ENCODE measurements at places on chromosomes 12 and 14.

- DNase-seq: no peak
Observed at GRCh38 chr14:90922141-90922540, 105.9 kb upstream of the TTC7B start.

GRCh38 chr12:86194721-86195120 is 61.5 kb downstream of the MGAT4C start:
- DNase-seq: no peak

DNA sequence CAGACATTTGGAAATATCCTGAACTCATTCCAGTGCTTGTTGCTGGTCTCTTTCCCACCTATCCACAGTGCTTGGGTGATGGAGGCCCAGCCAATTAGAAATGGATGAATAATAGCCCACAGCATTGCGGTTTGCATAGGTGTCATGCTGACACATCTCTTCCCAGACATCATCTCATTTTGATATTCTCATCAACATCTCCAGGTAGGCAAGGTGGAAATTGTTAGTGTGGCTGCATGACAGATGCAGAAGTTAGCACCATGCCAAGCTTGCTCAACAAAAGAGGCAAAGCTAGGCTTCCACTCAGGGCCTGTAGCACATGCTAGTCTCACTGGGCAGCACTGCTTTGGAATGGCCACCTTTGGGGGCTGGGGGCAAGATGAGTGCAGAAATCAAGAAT is 1118.9 kb downstream of the VRK1 start:
- DNase-seq: no peak

DNA sequence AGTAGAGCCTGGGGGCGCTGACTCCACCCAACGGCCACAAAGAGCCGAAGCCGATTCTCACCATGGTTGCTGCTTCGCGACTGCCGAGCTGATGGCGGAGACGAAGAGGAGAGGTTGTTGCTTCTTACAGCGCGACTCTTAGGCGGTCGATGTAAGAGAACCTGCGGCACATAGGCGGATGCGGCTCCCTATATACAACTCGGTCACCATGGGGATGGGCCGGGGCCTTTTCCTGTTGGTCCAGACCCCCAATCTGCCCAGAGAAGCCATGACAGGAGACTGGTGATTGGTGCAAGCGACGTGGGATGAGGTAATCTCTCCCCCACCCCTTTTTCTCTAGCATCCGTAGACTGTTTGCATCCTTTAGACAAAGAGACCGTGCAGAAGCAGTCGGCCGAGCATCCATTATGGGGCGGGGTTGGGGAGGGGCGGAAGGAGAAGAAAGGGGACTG is at the start of gene TUBA1A:
Gene TUBA1A, minus strand, starts transcription at position 165 of the 452 bp plus-strand sequence. Its CDS starts 101 bp downstream, at position 64.
- peak; percentile 100 for DNase-seq

- no peak for DNase-seq
Observed at GRCh38 chr14:22036541-22037239, 363.1 kb upstream of the OR4E1 start.

DNA sequence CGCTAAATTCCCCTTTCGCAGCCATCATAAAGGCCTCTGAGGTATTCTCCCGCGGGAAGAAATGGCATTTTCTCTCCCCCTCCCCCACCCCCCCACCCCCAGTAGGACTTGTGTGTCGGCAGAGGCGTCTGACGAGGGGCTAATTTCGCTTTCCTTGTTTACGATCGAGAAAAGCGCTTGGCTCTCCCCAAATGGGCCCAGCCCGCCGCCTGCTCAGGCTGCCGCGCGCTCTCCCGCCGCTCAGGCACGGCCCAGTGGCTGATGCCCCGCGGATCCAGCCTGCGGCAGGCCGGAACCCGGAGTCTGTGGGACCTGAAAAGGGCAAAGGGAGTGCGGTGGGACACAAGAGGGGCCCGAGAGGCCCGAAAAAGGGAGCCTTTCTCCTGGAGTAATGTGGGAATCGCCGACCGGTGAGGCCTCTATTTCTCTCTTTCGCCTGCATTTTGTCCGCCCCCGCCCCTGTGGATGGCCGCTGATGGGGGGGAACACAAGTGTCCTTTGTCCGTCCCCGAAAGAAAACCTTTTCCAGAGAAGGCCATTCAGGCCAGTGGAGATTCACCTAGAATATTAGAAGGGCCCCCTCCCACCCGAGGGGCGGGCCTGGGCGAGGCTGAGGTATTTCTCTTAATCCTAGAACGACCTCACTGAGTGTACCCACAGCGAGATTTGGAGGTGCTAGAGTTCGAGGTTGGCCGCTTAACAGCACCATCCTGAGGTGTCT is 9.0 kb upstream of the HOXC6 start:
- no peak for DNase-seq

- DNase-seq: no peak
Observed at GRCh38 chr12:2455410-2455809, 339.4 kb upstream of the FKBP4 start.

DNA sequence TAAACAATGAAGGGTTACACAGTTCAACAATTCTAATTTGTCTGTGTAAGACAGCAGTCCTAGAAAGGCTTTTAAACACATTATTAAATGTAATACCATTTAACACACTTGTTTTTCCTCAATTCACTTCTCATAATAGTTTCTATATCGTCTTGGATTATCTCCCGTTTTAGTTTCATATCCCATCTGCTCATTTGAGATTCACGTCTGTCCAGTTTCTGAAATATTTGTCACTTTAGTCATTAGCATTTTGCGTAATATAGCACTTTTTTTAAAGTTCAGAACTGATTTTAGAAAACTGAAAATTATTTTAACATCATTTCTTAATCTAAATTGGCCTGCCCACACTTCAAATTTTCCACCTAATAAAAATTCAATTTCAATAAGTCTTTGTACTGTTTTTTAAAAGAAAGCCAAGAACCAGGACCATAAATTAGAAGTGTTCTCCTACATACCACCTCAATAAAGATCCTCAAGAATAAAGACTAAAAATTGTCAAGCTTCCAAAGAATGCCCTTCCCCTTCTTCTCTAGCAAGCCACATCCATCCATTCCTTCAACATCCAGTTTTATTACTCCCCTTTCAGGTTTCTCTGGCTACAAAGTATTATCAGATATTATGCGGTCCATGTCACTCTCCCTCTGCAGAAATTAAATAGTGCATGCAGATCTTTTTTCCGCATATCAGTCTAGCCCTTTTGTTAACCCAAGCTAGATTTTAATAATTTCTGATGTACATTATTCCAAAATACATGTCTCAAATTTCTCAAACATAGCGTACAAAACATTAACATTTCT is 11.9 kb downstream of the MED13L start:
- no peak for DNase-seq

GRCh38 chr12:94353130-94353529 is 106.5 kb downstream of the CEP83 start:
- no peak for DNase-seq

- no peak for DNase-seq
Observed at GRCh38 chr12:76250256-76250655, 98.0 kb downstream of the BBS10 start.

GRCh38 chr12:110281549-110282299 is 677 bp downstream of the ATP2A2 start:
- peak; percentile 58 for DNase-seq

DNA sequence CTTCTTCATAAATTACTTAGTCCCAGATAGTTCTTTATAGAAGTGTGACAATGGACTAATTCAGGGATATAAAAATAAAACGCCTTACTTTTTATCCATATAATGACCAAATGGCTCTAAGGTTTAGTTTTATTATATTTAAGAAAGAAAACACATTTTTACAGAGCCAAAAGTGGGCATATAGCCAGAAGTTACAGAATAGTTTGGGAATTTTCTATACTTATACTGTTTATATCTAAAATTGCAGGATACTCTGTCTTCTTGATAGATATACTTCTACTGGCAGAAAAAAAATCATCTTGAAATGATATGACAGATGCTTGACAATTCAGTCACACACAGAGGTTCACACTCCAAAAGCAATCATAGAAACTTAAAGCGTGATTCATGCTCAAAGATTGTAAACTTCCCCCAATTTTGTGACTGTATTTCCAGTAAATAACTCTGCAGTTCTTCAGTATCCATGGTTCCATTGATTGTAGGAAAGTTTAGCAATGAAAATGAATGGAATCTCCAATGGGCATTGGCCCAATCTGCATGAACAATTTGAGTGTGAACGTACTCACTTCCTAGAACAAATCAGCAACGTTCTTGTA is 307.8 kb downstream of the NOVA1 start:
- peak; percentile 32 for DNase-seq

- DNase-seq: no peak
Observed at GRCh38 chr14:32286602-32287001, 42.5 kb upstream of the AKAP6 start.

DNA sequence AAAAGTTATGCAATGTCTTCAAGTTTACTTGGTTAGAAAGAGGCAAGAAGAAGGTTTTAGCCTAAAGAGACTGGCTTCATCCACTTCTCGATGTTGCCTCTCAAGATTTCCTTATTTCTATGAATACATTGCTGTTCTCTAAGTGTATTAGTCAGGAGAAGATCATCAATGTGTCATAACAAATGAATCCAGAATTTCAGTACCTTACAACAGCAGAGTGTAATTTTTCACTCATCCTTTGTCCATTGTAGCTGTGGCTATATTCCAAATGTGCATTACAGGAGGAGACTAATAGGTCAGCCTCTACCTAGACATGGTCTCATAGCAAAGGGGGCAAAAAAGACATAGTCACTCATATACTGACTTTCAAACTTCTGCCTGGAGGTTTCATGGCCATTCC is 579.1 kb downstream of the PRKD1 start:
- DNase-seq: no peak

DNA sequence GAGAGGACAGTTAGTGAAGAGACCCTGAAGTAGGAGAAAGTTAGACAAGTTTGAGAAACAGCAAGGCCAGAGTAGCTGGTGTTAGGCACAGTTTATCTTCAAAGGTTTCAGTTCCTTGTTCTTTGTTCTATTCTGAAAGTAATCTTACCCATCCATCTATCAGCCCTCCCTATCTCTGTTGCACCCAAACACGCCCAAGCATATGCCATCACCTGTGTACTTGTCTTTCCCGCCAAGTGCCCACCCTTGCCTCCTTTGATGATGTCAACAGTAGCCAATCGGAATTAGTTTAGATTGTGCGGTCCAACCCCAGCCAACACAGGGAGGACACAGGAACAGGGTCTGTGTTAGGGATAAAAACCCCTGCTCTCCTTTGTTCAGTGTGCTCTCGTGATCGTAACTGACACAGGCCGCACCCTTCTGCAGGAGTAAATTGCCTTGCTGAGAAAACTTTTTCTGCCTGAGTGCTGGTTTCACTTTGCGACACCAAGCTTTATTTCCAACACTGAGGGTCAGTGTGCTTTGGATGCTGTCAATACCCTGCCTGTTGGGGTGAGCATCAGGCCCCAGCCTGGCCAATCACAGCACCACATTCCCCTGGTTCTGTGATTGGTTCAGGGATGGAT is 4.7 kb upstream of the TMEM229B start:
- DNase-seq: no peak

GRCh38 chr12:101854747-101855146 is 22.6 kb upstream of the DRAM1 start:
- no peak for DNase-seq

DNA sequence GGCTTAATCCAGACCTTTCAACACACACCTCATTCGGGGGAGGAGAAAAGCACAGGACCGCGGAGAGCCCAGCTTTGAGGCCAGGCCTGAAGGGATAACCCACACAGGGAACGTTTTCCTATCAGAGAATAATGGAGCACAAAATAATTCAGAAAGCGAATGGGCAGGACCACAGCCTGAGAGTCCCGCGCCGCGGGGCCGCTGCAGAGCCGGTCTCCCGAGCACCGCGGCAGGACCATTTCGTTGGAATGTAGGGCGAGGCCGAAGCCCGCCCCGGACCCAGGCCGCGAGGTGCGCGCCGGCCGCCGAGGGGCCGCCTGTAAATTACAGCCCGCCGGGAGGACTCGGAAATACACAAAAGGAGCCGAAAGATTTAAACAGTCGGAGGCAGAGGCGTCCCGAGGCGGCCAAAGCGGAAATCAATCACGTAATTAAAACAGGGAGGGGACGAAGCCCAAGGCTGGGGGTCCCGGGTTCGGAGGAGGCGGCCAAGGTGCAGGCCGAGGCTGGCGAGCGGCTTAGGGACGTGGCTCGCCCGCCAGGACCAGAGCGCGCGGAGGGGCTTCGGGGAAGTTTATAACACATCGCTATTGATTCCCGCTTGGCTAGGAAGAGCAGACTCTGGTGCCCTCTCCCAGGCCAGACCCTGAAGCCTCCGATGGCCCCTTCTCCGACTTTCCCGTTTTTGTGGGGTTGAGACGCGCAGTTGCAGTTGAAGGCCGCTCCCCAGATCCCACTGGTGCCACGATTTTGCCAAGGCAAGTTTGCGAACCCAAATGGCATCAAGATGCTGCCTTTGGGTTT is 6.3 kb upstream of the HOXC4 start:
- DNase-seq: no peak

DNA sequence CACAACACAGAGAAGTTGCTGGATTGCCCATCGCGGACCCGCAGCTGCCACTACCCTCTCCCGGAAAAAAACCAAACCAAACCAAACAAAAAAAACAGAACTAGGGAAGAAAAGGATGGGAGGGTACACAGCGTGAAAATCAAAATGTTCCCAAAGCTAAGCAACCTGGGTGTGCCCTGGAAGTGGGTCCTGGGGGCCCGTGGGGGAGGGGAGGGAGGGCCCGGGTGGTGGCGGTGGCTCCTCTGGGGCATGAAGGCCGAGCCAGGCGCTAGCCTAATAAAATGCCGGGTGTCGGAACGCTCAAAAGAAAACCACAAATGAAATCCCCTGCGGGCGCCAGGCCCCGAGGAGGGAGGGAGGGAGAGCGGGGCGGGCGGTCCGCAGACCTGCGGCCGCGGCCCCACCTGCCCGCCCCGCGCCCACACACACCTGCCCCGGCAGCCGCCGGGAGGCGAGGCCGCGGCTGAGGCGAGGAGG is 787 bp downstream of the HECTD4 start:
- DNase-seq: no peak

DNA sequence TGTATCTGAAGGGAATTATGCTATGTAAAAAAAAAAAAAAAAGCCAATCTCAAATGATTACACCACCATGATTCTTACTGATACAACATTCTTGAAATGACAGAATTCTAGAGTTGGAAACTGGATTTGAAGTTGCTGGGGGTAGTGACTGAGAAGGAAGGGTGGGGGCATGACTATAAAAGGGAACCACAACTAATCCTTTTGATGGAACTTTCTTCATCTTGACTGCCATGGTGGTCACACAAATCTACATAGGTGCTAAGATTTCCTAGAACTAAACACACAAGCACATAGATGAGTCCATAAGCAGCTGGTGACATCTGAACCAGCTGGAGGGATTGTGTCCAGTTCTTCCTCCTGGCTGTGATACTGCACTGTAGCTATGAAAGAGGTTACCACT is 51.4 kb downstream of the CLMN start:
- no peak for DNase-seq

Measured in astrocyte of the spinal cord (primary cell).